ENCODE measurements at places on chromosomes 6 and 20.
A peak's percentile ranks its signal among the peaks of the same experiment; 100 is the strongest.

DNA sequence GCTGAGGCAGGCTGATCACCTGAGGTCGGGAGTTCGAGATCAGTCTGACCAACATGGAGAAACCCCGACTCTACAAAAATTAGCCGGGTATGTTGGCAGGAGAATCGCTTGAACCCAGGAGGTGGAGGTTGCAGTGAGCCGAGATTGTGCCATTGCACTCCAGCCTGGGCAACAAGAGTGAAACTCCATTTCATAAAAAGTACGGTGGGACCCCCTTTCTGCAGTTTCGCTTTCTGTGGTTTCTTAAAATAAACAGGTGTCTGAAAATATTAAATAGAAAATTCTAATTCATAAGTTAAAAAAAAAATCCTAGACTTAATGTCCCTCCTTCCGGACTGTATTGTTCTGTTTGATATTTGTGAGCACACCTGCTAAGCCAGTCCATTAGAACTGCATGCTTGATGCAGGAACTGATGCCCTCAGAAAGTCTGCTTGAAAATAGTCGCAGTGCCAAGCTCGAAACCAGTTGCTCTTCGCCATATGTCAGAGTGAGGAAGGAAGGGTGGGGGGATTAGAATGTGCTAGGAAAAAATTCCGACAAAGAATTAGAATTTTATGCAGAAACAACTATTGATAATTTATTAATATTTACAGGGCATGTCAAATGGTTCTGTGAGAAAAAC lies 85.9 kb downstream of the JARID2 start:
- no peak for DNase-seq

DNA sequence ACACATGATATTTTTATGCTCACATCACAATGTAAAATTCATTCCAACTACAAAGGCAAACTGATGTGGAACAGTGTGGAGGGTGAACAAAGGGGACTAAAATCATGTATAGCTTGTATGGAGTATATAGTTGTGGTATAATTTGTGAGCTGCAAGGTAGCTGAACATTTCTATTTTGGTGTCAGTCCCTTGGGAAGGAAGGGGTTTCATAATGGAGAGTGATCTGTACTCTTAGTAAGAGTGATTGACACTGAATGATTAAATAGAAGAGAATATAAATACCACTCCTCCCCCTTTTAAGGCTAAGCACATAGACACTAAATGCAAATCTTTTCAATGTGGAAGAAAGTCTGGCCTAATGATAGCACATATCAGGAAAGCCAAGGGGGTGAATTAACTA lies 104.6 kb downstream of the POPDC3 start:
- no peak for DNase-seq

- no peak for DNase-seq
These were observed 388.3 kb upstream of the RNF217 start for GRCh38 chr6:124573953-124574352.

- DNase-seq = peak; percentile 0
These were observed 72.8 kb upstream of the BLCAP start for GRCh38 chr20:37600486-37600885.

- DNase-seq = peak; percentile 69
These were observed 233.7 kb downstream of the DLL1 start for GRCh38 chr6:170057034-170057734.

DNA sequence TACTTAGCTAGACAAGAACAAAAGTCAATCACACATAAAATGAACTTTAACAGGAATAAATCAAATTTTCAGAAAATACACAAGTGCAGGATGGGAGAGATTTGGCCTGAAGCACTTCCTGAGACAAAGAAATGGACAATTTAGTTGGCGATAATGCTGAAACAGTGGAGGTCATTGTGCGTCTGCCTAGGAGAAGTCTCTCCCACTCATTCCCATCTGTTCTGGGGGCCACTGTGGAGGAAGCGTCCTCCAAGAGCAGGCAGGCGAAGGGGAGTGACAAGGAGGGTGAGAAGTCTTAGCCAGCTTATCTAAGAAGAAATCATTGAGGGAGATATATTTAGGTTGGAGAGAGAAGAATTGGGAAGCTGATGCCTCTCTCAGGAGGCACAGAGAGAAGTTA lies 10.2 kb upstream of the TMEM242 start:
- DNase-seq = no peak

GRCh38 chr20:57593134-57593886 lies 26.9 kb downstream of the ZBP1 start:
- peak; percentile 46 for DNase-seq

GRCh38 chr6:111921103-111921502 lies 47.9 kb upstream of the FYN start:
- no peak for DNase-seq

GRCh38 chr6:9116026-9116425 lies 680.7 kb upstream of the SLC35B3 start:
- no peak for DNase-seq

DNA sequence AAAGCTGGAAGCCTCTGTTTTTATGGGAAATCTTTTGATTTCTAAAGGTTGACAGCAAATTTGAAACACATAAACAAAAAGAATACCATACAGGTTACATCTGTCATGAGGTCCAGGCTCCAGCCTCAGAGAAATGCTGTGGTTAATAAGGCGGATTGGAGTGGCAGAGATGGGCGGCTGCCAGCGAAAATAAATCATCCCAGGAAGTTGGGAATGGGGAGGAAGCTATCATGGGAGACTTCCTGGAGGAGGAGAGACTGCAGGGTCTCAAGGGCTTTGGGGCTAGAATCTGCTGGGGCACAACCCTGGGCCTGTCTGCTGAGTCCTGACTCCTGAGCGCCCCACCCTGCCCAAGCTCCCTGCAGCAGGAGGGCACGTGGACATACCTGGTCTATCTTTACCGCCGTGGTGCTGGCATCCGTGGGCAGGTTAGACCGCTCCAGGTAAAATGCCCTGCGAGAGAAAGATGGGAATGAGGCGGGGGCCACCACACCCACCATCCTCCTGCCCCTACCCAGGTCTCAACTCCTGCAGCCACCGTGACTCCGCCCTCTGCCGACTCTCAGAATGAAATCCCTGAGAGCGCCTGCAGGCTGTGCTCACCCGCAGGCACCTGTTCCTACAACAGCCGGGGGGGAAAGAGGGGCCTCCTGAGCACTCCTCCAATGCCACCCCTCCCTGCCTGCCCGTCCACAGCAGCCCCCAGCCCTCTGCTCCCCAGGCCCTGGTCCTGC lies 197.3 kb downstream of the PREX1 start:
- DNase-seq = no peak

DNA sequence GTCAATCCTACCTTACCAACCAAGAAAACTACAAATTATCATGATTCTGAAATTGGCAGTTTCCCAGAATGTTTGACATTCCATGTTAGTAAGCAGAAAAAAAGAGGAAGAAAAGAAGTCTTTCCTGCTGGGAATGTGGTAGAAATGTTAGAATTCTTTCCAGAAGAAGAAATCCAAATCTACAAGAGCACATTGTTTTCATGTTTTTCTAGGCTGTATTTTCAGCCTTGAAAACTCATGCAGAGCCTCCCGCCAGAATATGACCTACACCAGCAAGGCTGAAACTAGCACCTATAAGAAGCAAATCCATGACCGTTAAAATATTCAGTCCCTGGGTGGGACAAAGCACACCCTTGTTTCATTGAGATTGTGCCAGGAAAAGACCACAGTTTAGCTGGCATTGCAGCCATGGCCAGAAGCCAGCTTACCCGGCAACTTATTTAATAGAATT lies 259.4 kb downstream of the GJA1 start:
- DNase-seq = no peak

- DNase-seq = no peak
These were observed 143.5 kb upstream of the BMP2 start for GRCh38 chr20:6623989-6624388.

- DNase-seq = no peak
These were observed 4.4 kb upstream of the RBM24 start for GRCh38 chr6:17276766-17277165.

DNA sequence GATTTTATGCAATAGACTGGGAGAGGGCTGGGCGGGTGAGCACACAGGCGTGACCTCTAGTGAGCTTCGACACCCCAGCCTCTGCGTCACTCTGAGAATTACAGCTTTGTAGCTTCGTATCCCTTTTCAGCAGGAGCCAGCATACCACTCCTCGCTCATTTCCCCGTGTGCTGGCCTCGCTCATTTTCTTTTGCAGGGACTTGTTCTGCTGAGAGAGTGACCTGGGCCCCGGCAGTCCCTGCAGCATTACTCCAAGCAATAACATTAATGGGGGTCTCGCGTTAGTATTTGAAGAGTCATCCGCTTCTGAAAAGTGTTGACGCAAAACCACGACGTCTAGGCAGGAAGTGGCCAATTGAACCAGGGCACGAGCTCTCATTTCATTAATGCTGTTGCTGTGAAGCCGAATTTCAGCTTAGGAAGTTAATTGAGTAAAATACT lies 193.7 kb downstream of the QKI start:
- DNase-seq = no peak

- no peak for DNase-seq
These were observed 20.4 kb upstream of the MCM3 start for GRCh38 chr6:52304983-52305390.

- DNase-seq = no peak
These were observed 4.6 kb upstream of the MYB start for GRCh38 chr6:135176464-135176863.

GRCh38 chr6:161082215-161082614 lies 90.6 kb downstream of the MAP3K4 start:
- DNase-seq = no peak

DNA sequence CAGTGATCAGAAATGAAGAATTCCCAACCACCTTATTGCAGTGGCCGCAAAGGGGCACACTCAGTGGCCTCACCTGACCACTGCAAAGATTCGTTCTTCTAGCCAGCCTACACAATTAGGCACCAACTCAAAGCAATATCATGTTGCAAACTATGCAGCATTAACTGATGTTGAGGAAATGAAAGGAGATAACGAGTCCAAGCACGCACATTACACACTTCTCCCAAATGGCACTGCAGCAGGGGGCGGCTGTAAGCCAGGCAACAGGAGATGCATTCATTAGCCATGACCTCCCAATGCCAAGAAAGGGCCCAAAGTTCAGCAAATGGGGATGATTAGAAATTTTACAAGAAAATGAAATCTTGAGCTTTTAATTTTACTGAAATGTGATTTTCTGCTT lies 39.3 kb downstream of the ATXN1 start:
- DNase-seq = no peak

DNA sequence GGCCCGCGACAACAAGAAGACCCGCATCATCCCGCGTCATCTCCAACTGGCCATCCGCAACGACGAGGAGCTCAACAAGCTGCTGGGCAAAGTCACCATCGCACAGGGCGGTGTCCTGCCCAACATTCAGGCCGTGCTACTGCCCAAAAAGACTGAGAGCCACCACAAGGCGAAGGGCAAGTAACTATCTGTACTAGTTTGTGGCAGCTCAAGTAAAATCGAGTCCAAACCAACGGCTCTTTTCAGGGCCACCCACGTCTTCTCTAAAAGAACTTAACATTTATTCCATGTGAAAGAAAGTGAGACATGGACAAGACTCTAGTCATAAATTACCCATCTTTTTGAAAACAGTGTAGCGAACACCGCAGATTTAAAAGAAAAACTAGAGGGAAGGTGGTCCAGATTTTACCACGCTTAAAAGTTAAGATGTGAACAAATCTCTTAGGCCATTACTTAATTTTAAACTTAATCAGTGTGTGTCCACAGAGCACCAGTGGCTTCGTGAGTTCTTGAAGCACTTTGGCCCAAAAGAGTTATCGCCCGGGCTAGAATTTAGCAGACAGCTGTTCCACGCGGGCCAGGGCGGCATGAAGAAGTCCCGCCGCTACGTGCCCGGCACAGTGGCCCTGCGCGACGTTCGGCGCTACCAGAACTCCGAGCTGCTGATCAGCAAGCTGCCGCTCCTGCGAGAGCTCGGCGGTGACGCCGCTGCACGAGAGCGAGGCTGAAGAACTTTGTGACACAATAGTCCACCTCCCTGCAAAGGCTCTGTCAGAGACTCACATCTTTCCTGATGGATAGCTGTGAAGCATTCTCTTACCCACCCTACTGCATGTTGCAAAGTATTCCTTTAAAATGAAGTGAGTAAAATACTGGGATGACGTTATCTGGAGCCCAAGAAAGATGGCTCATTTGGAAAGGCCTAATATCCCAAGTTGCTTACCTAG lies 113.9 kb upstream of the PRSS16 start:
- DNase-seq = peak; percentile 84

DNA sequence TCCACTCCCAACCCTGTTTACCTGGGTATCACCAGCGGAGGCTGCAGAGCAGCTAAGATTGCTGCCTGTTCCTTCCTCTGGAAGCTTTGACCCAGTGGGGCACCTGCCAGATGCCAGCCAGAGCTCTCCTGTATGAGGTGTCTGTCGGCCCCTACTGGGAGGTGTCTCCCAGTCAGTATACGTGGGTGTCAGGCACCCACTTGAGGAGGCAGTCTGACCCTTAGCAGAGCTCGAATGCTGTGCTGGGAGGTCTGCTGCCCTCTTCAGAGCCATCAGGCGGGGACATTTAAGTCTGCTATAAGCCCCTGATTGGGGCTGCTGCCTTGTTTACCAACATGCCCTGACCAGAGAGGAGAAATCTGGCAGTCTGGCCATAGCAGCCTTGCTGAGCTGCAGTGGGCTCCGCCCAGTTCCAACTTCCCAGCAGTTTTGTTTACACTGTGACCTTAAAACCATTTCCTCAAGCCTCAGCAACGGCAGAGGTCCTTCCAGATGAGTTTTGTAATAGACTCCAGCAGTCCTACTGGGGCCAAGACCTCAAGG lies 2.8 kb downstream of the RAET1E start:
- no peak for DNase-seq

DNA sequence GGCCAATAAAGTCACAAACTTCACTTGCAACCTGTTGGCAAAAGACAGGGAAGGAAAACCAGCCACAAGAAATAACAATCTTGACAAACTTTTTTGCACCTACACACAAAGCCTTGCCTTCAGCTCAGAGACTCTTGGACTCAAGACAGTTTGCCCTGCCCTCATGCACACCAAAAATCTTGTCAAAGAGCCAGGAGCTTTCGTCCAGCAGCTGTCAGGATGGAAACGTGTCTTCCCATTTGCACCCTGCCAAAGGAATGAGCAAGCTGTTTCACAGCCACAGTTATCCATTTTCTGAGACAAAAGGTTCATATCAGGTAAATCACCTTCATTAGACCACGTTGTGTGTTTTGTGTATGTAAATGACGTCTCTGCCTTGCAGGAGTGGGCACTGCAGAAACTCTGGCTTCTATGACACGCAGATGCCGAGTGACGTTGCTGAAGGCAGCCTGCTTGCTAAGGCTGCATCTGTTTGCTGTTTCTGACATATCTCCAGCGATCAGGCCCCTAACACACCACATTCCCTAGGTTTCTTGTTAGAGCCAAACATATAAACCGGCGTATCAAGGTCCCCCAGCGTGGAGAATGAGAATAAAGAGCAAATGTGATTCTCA lies 193.4 kb downstream of the SYNDIG1 start:
- no peak for DNase-seq

GRCh38 chr6:148649454-148649963 lies 97.3 kb upstream of the UST start:
- no peak for DNase-seq

- no peak for DNase-seq
These were observed 322.8 kb upstream of the NT5E start for GRCh38 chr6:85127168-85127498.

- no peak for DNase-seq
These were observed 92.1 kb downstream of the NKAIN2 start for GRCh38 chr6:123895806-123896205.
